DMS79 treated with DMSO at 0.1 percent for 48 hours (cell line): ENCODE measurements at places on chromosomes 1 and 21.
A peak's percentile ranks its signal among the peaks of the same experiment; 100 is the strongest.

DNA sequence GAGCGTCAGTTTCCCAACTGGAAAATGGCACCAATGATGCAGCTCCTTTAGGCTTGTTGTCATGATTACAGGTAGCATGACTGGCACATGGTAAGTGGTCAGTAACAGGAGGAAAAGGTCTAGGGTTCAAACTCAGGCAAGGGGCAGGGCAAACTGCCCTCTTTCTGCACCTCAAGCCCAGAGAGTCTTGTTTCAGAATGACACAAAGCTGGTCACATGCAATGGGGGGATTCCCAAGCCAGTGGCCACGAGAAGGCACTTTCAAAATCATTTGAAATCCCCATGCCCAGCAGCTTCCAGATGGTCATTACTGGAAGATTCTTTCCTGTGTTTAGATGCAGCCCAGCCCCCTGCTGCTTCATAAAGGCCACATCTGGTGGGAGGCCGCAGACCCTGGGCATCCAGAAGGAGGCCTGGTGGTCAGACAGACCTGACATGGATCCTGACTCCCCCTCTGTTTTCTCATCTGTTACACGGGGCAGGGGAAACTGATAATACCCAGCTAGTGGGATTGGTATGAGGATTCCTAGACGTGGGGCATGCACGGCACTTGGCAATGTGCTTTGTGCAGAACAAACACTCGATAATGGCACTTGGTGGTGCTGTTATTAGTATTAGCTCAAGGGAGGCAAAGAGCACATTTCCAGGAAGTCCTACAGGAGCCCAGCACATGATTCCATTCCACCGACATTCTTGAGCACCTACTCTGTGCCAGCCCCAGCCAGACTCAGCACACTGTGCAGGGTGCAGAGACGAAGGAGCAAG lies 6.9 kb upstream of the PLA2G2D start:
- no peak for DNase-seq

DNA sequence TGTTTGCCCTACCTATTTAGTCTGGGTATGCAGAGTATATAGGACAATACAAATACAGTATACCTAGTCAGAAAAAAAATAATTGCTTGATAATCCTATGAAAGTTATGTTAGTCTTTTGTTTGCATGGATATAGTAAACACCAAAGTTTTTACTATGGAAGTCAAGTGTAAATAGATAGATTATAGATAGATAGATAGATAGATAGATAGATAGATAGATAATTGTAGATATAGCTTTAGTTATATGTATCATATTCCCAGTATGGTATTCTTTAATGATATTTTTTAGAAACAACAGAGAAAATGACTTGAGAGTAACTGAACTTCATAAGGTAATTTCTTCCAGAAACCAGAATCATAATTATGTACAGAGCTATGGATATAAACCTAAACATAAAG lies 158.2 kb downstream of the NCAM2 start:
- no peak for DNase-seq

DNA sequence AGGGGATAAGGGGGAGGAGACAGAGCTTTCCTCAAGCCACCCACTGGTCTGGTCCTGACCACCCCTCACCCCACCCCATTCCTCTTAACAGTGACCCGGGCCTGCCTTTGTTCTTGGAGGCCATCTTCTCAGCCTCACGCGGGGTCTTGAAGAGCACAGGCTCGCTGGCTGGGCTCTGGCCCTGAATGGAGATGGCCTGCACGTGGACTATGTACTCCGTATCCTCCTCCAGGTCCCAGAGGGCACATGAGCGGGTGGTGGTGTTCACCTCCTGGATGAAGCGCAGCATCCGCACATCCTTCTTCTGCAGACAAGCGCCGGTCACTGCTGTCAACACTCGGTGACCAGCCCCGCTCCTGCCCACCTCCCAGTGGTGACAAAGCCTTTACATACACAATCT lies 2.6 kb downstream of the FNDC5 start:
- no peak for DNase-seq

DNA sequence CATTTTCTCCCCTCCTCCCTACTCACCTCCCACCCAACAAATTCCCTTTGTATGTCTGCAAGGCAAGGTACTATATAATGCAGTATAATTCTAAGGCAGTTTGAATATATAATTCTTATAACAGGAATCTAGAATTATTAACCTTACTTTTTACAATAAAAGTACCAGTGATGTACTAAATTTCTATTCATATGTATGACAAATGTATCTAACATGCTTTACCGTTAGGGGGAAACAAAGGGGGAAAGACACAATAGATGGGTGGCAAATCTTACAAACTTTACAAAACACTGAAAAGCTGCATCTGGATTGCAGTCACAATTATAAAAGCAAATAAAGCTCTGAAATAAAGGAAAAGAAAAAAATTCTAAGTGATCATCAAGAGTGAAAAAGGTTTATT lies 2.3 kb downstream of the PIK3R3 start:
- DNase-seq = peak; percentile 56

DNA sequence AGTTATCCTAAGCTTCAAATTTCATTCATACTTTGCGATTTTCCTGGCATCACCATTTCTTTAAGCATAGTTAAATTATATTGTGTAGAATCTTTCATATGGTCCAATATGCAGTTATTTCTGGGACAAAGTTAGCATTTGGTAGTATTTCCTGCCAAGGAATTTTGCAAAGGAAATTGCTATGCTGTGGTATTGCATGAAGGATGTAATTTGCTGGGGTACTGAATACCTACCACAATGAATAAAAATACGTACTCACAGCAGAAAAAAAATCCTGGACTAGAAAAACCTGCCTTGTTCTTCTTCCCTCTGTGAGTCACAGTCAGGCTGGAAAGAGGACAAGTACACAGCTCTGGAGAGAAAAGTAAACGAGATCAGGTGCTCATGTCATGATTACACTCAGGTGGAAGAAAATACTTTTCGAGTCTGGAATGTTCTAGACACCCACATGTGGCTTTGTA lies 241.2 kb downstream of the PTBP2 start:
- DNase-seq = no peak

DNA sequence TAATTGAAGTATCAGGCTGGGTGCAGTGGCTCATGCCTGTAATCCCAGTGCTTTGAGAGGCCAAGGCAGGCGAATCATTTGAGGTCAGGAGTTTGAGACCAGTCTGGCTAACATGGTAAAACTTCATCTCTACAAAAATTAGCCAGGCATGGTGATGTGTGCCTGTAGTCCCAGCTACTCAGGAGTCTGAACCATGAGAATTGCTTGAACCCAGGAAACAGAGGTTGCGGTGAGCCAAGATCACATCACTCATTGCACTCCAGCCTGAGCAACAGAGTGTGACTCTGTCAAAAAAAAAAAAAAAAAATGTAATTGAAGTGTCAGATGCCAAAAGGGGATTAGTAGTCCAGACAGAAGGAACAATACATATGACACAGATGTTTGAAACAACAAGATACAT lies 56.7 kb downstream of the SLC44A5 start:
- no peak for DNase-seq

DNA sequence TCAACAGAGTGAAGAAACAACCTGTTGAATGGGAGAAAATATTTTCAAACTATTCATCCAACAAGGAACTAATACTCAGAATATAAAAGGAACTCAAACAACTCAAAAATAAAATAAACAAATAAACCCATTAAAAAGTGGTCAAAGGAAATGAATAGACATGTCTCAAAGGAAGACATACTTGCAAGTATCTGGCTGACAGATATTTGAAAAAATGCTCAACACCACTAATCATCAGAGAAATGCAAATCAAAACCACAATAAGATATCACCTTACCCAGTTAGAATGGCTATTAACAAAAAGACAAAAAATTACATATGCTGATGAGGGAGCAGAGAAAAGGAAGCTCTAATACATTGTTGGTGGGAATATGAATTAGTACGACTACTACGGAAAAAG lies 38.2 kb downstream of the TNFSF4 start:
- DNase-seq = no peak

DNA sequence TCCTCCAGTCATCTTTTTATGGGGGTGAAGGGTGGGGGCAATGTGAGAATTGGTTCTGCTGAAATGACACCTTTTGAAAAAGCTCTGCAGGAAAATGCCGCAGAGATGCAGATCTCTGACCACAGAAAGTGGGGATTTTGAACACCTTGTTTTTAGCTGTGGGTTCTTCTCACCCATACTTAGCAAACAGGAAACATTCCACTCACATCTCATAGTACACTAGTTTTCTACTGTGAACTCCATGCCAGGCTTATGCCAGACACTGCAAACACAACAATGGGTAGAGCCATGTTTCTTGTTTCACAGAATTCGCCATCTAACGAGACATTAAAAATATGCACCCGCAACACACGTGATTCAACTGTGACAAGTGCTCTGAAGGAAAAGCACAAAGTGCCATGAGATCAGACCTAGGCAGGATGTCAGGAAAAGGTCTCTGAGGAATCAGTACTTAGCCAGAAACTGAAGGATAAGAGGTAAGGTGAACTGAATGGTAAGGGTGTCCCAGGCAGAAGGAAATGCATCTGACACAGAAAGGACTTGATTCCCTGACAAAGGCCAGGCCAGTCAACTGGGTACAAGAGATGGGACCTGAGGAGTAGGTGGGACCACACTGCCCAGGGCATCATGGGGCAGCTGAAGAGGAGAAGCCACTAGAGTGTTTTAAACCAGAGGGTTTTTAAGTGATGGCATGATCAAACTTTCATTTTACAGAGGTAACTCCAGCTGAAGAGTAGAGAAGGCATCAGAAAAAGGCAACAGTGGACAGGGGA lies 83.8 kb upstream of the JAK1 start:
- peak; percentile 23 for DNase-seq

GRCh38 chr1:110639724-110640386 lies 33.7 kb upstream of the KCNA2 start:
- DNase-seq = no peak

DNA sequence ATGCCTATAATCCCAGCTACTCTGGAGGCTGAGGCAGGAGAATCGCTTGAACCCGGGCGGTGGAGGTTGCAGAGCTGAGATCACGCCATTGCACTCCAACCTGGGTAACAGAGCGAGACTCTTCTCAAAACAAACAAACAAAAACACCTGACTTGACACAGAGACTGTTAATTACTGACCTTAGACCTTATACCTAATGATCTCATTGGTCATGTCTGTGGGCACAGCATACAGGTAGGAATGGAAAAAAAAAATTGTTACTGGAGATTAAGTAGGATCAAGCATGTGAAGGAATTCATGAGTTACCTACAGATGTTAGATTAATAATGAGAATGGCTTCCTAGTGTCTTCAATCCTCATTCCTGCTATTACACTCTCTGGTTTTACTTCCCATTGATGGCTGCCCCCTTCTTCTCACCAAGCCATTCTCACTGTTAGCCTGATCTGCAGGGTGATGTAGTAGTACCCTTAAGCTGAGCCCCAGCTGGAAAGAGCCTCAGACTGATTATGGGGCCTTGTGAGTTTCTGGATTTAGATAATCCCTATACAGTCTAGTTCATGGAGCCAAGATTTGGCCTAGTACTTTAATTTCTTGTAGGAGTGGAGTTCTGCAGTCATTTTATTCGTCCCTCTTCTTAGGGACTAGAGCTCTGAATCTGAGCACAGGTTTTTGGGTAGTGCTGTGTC lies 8.8 kb downstream of the TBCE start:
- DNase-seq = no peak

GRCh38 chr1:198102454-198102827 lies 54.4 kb upstream of the NEK7 start:
- no peak for DNase-seq

DNA sequence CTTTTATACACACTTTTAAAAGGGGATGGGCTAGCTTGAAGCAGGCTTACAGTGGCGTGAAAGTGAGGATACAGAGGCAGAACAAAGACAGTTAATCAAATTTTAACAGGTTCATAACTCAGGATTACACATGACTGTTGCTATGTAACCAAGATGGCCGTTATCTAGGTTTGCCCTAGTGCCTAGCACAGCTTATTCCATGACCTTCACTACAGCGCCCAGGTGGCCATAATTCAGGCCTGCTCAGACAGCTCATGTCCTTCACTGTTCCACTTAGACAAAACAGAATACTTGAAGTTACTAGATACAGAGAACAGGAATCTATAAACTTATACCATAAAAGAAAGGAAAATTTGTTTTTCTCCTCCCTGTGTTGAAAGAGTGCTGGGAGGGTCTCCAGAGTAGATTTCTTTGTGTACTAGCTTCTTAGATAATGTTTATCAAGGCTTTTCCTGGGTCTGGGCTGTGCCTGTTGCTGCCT lies 6.2 kb upstream of the SPRR2F start:
- no peak for DNase-seq

DNA sequence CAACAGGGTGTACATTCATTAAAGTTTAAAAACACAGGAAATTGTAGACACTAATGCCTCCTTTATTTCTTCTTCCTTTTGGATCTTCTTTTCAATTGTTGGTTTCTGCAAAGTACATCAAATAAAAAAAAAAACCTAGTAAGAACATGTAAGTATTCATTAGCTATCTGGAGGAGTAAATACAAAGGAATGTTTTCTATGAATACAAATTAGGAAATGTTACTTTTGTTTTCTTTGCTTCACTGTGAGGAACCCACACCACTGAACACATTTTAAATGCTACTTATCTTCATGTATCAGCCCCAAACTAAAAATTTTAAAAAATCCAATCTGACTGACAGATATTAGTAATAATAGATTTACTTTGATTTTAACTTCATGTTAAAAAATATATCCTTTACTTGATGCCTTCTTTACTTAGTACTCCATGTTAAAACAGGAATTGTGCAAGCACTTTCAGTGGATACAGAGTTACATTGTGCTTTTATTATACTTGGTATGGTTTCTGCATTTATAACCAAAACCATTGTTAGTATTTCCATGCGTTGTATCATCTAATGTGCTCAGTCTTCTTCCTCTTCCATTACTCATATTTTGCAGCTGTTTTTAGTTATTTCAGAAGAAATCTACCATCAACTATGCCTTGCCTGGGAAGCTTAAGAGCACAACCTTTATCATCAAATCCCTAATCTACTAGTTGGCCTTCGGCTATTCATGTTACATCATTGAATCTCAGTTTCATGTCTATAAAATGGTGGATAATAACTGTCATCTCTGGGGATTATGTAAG lies 236.9 kb upstream of the DPYD start:
- no peak for DNase-seq

GRCh38 chr1:20624709-20625108 lies 8.5 kb upstream of the PINK1 start:
- DNase-seq = no peak

GRCh38 chr1:13661539-13661938 lies 38.4 kb upstream of the PRDM2 start:
- no peak for DNase-seq

DNA sequence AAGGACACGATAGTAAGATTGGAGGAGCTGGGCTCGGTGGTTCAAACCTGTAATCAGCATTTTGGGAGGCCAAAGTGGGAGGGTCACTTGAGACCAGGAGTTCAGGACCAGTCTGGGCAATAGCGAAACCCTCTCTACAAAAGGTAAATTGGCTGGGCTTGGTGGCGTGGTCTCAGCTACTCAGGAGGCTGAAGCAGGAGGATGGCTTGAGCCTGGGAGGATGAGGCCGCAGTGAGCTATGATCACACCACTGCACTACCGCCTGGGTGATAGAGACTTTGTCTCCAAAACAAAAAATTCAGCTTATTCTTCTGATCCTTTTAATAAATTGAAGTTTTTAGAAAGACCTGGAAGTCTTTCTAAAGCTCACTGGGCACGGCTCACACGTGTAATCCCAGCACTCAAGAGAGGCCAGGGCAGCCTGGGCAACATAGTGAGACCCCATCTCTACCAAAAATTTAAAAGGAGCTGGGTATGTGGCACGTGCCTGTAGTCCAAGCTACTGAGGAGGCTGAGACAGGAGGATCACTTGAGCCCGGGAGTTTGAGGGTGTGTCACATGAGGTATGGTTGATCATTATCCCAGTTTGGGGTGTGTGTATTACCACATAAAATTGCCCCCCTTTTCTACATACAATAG lies 15.3 kb downstream of the MASP2 start:
- no peak for DNase-seq

- DNase-seq = peak; percentile 34
Observed at GRCh38 chr1:32764826-32765569, 52.2 kb downstream of the YARS1 start.
